T-helper 17 cell (primary cell): ENCODE measurements at places on chromosomes 13 and 19.

DNA sequence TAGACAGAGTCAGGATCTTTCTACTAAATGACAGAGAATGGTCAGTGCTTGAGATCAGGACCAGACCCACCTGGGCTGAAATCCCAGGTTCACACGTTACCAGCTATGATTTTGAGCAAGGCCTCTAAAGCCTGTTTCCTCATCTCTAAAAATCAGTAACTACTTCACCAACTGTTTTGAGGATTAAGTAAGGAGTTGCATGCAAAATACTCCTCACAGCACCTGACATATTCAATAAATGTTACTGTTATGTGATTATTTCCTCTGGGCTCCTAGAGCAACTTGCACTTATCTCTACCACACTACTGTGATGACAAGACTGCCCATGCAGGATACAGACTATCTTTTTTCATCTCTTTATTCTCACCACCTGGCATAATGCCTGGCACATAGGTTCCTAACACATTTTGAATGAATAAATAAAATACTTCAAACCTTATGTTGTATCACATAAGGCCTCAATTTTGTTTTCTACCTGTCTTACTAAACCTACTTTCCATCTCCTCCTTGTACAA, 1.8 kb downstream of the KATNAL1 start:
- no peak for DNase-seq

DNA sequence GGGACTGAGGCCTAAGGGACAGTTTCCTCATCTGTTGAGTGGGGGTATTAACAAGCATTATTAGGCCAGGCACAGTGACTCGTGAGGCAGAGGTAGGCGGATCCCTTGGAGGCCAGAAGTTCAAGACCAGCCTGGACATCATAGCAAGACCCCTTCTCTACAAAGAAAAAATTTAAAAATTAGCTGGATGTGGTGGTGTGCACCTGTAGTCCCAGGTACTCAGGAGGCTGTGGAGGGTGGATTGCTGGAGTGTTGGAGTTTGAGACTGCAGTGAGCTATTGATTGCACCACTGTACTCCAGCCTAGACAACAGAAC, 11.3 kb upstream of the FOSB start:
- DNase-seq = no peak

DNA sequence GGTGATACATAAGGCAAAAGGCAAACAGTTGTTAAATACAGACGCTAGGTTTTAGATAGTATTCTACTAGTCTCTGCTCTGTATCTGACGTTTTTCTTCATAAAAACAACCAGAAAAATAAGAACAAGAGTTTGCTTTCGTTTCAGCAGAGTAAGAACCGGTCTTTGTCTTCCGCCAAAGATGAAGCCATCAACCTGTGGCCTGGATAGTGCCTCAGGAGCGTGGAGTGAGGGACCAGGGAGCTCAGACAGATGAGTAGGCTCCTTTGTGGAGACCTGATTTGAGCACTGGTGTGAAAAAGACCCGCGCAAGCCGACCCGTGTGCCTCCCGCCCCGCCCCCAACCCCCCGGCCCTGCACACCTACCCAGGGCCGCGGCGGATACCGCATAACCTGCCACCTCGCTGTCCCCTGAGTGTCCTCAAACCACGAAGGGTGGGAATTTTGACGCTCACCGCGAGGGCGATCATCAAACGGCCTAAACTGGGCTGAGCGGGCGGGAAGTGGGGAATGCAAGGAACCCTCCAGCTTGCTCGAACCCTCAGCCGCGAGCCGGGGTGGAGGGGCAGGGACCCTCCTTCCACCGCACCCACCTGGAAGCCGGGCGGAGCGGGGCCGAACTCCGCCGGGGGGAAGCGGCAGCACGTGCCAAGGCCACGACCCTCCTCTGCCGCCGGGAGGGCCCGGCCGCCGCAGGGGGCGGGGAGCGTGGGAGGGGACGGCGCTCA, 866 bp upstream of the LMO7 start:
- DNase-seq = no peak

DNA sequence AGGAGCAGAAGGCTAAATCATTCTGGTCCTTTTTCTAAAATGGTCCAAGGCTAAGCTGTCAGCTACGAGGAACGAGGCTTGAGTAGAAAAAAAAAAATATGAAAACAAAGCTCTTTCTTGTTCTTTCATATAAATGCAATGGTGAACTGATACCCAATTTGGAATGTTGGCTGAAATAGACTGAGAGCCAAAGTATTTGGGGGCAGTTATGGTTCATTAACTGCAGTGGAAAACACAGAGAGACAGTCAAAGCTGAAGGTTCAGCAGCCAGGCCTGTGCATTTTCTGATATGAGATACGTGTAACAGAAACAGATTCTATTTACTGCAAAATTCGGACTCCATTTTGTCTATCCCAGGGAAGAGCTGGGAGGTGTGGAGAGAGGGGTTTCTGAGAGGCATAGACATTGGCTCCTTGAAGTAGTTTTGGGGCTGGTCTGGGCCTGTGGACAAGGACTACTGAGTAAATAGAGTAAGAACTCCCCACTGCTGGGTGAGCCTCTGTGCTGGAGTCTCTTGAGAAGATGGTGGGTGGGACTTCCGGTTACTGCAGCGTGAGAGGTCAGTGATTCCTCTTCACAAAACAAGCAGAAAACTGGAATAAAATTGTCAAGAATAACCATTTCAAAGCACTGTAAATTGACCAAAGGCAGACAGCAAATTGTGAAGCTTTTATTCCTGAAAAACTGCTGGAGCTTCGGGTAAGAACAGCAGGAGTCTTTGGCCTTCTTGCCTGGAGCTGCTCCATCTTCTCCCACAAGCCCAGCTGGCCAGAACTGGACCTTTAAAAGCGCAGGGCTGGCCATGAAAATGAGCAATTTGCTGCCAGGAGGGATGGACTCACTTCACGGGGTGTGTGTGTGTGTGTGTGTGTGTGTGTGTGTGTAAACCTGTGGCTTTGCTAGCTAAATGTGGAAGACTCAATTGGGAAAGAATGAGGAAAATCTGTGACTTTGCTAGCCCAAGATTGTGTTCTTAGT, 43.1 kb upstream of the CNMD start:
- no peak for DNase-seq

DNA sequence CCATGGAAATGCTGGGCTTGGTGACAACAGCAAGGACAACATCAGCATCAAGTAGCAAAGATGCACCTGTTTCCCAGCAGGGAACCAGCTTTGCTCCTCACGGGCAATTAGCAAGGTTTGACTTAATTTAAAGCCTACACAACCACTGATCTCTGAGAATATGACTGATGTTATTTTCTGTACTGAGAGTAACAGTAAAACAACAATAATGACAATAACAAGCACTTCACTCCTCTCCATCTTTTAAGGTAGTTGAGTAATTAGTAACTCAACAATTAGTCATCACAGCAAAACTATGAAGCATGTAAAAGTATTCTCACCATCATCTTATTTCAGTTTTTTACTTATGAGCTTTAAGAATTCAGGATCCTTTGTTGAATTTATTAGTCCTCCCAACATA, 37.3 kb downstream of the ENOX1 start:
- DNase-seq = no peak

DNA sequence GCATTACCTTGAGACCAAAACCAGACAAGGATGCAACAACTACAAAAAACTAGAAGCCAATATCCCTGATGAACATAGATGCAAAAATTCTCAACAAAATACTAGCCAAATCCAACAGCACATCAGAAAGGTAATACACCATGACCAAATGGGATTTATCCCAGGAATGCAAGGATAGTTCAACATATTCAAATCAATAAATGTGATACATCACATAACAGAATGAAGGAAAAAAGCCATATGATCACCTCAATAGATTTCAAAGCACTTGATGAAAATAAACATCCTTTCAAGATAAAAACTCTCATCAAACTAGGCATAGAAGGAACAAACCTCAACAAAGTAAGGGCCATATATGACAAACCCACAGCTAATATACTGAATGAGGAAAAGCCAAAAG, 10.2 kb upstream of the ZNF546 start:
- DNase-seq = no peak

DNA sequence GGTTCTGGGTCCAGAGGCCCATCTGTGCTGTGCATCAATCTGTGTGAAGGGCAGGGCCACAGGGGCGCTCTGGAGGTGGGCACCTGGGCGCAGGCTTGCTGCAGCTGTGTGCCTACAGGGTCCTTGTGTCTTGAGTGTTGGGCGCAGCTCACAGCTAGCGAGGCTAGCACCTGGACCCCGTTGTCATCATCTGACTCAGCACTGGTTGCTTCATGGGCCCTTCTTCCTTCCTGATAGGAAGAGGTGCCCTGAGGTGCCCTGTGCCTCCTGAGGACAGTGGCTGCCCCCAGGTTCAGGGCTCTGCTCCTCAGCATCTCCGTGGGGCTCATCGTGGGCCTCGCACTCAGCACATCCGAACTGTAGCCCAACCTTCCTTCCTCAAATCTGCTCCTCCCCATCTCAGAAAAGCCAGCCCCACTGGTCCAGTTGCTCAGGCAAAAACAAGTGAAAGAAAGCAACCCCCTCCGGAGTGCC, 54.8 kb downstream of the GATAD2A start:
- no peak for DNase-seq

- no peak for DNase-seq
Measured at GRCh38 chr13:50599046-50599445, 244.4 kb downstream of the DLEU7 start.

DNA sequence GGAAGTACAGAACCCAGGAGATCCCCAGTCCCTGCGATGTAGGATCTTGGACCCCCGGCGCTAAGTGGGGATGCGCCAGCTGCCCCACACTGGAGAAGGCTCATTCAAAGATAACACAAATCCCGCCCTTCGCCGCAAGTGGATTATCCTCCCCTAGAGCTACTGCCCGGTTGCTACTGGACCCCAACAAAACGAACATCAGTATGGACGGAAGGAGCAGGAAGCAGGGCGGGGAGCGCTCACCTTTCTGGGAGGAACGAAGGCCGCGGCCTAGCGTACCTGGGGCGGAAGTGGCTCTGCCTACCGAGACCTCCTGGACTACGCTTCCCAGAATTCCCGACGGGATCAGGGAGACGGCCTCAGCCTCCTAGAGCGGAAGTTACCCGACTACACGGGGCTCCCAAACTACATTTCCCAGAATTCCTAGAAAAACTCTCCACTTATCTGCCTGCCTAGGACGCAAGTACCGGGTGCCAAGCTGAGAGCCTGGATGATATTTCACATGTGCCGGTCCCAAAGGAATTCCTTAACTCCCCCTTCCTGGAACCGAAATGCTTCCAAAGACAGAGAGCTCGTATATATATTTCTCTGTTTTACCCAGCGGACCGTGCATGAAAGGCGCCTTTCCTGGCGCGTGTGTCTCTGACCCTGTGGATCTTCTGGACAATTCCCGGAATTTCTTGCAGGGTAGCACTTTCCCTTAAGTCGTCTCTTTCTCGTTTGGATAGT, at the start of gene ZNF112:
Gene ZNF112 (minus strand): TSS at position 298 of the 729 bp plus-strand sequence. CDS start 16,141 bp downstream, outside the sequence.
- DNase-seq = no peak

- DNase-seq = no peak
Measured at GRCh38 chr19:29016926-29017760, 195.8 kb downstream of the UQCRFS1 start.

- no peak for DNase-seq
Measured at GRCh38 chr13:103883164-103883563, 816.9 kb upstream of the SLC10A2 start.

DNA sequence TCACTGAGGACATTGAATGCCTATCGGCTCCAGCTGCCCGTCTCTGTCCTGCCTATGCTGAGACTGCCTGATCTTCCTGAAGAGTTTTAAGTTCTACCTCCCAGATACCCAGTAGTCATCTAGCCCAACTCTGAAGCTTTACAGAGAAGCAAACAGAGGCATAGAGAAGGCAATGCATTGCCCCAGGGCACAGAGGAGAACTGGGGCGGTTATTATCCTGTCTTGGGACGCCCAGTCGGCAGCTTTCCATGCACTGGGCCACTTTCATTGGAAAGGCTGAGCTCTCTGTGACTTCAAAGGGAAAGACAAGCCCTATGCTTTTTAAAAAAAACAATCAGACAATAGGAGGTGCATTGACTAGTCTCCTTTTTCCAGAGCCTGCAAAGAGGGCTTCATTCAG, 71.6 kb downstream of the HSPH1 start:
- DNase-seq = no peak

DNA sequence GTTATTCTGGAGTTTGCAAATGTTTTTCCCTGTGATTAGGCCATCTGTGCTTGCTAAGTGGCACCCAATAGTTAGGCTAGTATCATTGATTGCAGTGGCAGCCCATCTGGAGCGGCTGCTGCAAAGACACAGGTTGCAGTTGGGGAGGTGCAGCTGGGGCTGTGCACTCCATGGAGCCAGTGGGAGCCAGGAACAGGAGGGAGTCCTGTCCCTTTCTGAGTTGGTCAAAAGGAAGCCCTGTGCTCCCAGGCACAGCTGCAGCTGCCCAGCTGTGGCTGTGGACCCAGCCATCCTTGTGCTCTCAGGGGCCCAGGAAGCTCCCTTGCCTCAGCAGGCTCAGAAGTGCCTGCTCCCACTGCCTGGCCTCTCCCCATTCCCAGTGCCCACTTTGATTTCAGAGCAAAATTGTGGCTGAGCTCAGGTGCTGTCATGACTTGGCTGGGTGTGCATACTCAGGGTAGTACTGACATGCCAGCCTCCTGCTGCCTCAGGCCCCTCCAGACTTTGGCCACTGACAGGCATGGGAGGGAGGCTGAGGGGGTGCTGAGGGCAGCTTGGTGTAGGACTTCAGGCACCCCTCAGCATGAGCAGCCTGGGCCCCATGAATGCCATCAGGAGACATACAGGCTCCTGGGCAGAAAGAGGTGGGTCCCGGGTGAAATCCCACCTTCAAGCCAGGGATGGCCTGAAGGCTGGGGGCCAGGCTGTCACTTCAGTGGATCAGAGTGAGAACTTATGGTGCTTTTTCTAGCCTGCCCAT, 270.6 kb downstream of the PCDH20 start:
- no peak for DNase-seq

DNA sequence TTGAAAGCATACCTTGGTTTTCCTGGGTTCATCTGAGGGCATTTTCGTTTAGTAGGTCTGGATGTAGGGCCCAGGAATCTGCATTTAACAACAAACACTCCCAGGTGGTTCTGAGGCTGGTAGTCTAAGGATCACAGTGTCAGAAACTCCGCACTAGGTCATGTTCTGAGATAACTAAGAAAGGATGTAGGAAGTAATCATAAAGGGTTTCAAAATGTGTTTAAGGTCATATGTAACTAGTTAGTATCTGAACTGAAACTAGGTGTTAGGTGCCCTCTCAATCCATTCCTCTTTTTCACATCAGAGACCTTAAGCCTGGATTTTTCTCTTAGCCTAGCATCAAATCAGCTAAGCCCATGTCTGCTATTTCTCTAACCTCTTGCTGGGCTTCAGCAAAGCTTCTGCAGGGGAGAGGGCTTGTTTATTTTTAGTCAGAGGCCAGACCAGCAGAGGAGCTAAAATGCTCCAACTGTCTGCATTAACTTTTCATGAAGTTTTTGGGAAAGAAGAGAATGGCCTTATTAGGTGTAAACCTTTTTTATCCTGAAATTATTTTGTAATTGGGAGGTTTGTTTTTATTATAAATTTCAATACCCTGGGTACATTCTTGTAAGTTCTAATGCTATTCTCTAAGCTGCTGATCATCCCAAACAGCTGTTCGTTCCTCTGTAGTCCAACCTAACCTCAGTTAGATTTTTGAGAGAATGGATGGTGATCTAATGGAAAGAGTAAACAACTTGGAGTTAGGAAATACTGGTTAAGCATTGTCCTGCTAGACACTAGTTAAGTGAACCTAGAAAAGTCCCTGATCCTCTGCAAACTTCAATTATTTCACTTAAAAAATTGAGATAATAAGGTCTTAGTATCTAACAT, 262.8 kb upstream of the RFC3 start:
- DNase-seq = no peak

GRCh38 chr19:37309834-37310575, 60.9 kb upstream of the ZNF527 start:
- DNase-seq = no peak

- no peak for DNase-seq
Measured at GRCh38 chr13:31697290-31697689, 42.0 kb upstream of the RXFP2 start.

- DNase-seq = no peak
Measured at GRCh38 chr19:47842941-47843340, 16.1 kb upstream of the TPRX2 start.
